ENCODE measurements at places on chromosomes 6 and 20.

GRCh38 chr20:7571101-7571500 is 369.2 kb downstream of the HAO1 start:
- no peak for DNase-seq

DNA sequence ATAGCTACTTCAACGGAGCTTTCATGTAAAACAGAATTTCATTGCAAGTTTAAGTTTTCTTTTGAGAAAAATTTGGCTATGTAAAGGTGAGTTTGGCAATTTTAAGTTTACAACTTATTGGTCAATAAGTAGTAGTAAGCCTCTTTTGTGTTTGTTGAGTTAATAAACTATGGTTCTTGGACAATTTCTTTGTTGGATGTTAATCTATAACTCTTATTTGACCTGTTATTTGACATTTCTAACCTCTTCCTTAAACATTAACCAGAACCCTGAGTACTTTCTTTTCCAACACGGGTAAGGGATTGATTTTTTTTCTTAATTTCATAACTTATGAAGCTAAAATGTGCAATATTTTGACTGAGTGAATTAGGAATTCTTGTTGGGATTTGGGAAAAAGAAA is 354.4 kb downstream of the PRKN start:
- DNase-seq, result no peak

DNA sequence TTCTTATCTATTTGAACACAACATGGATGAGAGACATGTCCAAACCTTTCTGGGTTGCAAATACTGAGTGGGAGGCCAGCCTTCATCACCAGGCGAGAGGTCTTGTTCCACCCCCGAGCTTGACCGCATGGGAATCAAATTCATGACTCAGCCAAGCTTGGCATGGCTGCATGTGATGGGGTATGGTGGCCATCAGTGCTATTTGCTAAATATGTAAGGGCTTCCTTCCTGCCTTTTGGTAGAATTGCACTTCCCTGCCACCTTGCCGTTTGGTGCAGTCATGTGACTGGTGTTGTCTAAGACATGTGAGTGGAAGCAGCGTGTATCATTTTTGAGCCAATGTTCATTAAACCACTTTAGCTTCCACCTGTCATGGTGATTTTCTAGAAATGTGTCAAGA is 508.9 kb upstream of the SULF2 start:
- DNase-seq, result no peak

- DNase-seq, result no peak
Measured at GRCh38 chr20:57473246-57474048, 51.5 kb downstream of the CTCFL start.

DNA sequence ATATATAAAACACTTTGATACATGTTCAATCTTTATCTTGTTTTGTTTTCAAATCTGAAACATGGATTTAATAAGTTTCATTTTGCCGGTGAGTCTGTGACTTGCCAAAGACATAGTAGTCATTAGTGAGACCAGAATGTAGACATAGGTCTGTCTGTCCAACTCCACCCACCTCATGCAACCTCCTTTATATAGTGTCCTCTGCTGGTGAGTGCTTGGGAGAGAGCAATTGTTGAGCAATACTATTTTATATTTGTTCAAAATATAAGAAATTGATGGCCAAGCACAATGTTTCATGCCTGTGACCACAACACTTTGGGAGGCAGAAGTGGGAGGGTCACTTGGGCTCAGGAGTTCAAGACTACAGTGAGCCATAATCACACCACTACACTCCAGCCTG is 10.8 kb upstream of the LY86 start:
- no peak for DNase-seq

- DNase-seq, result no peak
Measured at GRCh38 chr6:150603176-150603575, 3.5 kb downstream of the PLEKHG1 start.

DNA sequence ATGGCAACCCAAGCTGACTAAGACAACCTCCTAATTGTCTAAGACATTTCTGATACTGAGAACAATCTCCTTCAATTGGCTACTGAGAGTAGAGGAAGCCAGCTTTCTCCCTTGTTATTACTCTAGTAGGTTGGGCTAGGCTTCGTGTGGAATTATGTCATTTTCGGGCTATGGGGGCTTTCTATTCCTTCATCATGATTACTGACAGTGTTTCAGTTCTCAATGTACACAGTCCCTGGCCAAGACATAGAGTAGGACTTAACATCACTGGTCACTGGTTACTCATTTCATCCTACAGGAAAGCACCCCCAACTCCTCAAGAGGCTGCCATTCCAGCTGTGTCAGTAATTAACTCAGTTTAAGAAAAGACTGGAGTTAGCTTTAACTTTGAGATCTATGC is 100.0 kb downstream of the KIF6 start:
- no peak for DNase-seq

DNA sequence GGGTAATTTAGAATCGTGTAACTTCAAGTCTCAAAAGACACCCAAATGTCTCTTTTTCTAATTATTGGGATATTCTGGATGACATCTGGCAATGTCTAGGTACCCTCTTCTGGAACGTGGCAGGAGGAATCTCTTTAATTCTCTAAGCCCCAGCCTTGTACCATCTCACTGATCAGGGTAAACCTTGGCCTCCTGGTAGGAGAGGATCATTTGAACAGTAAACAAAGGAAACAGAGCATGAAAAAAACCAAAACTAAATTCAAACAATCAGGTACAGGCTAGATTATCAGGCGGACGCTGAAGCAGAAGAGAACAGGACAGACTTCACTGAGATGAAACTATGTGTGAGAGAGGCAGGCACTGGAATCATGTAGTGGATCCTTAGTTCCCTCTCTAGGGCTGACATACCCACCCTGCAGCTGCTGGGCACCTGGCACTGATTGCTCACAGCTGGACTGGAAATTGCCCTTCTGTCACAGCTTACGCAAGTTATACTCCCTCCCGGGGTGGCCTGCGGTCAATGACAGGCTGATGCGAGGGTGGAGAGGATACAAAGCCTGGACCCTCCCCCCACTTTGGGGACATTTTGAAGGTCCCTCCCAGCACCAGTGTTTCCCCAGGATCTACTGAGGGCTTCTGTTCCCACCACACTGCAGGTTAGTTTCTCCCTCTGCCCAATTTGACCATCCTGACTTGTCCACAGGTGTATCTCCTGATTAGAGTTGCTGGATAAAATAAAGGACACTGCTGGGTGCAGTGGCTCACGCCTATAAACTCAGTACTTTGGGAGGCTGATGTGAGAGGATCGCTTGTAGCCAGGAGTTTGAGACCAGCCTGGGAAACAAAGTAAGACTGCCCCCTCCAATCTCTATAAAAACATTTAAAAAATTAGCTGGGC is 20.6 kb upstream of the ZBTB24 start:
- no peak for DNase-seq

- DNase-seq, result no peak
Measured at GRCh38 chr6:75499640-75500039, 6.0 kb upstream of the FILIP1 start.

GRCh38 chr6:37554480-37554819 is 54.8 kb upstream of the CCDC167 start:
- DNase-seq, result no peak

DNA sequence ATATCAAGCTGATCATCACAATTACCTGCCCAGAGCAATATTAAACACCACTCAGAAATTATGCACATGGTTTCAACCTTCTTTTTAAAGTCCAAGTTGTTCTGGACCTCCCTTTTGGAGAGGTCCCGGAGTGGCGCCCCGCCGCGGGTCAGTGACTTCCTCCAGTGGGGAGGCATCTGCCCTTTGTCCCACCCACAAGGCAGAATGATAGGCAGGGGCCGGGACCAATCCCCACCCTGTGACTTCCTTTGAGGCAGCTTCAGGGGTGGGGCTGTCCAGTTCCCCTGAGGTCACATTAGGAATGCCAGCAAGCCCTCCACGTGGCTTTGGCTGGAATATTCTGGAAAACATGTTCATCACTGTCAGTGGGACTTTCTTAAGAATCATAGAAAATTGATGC is 207.0 kb downstream of the ANKRD60 start:
- DNase-seq, result peak; percentile 66

DNA sequence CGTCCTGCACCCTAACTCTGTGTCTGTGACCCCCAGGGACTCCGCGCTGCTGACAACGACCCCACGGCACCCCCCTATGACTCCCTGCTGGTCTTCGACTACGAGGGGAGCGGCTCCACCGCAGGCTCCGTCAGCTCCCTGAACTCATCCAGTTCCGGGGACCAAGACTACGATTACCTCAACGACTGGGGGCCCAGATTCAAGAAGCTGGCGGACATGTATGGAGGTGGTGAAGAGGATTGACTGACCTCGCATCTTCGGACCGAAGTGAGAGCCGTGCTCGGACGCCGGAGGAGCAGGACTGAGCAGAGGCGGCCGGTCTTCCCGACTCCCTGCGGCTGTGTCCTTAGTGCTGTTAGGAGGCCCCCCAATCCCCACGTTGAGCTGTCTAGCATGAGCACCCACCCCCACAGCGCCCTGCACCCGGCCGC is 129.0 kb downstream of the TAF4 start:
- no peak for DNase-seq

DNA sequence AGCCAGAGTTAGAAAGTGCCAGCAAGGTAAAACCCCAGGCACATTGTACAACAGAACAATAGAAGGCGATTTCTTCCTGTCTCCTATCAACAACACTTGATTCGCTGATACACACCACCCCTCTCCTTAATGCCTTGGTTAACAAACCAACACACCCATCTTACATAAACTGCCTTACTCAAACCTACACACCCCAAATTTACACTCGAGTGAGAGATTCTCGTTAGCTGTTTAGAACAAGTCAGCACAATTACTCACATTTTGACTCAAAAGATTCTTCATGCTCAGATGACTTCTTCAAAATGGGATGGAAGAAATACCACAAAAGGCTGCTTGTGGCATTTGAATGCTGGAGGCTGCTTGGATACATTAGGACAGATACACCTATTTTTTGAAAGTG is 80.0 kb upstream of the FOXQ1 start:
- DNase-seq, result no peak

- DNase-seq, result no peak
Measured at GRCh38 chr6:36335465-36336207, 1.1 kb downstream of the BNIP5 start.

DNA sequence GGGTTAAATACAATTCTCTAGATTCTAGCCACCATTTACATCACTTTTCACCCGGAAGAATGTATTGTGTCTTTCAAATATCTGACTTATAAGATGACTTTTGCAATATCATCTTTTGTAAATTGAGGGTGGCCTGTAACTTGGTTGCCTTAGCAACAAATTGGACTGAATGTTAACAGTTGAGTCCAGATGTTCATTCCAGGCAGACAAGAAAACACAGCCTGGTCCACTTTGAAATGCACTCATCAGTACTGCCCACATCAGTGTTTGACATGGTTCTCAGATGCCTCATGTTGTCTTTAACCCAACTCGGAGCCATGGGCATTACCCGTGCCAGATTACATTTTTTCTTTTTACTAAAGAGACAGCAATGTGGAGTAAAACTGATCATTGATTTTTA is 781.6 kb upstream of the CHD6 start:
- DNase-seq, result no peak

- no peak for DNase-seq
Measured at GRCh38 chr6:52303178-52303577, 18.6 kb upstream of the MCM3 start.

DNA sequence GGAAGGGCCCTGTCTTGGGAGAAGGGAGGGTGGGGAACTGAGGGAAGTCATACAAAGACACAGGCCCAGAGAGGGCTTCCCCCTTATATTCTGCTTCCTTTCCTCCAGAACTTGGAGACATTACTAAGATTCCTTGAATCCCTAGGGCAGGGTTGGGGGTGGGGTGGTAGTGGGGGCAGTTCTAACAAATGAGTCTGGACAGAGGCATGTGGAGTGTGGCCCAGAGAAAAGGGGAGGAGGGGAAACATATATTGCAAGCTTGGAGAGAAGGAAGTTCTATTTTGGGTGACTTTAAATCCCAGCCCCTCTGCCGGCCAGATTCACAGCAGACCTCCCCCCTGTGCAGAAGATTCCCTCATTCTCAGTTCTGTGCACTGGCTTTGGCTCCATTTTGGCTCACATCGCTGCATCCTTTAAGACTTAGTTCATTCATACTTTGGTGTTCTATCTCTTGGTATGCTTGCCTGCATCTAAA is 43.7 kb downstream of the DAAM2 start:
- no peak for DNase-seq

GRCh38 chr6:113857556-113858479 is 673 bp downstream of the MARCKS start:
- DNase-seq, result peak; percentile 44

DNA sequence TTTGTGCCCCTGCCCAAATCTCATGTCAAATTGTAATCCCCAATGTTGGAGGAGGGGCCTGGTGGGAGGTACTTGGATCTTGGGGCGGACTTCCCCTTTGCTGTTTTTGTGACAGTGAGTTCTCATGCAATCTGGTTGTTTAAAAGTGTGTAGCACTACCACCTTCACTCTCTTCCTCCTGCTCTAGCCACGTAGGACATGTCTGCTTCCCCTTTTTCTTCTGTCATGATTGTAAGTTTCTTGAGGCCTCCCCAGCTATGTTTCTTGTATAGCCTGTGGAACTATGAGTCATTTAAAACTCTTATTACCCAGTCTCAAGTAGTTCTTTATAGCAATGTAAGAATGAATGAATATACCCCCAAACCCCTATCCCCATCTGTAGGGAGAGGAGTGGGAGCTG is 1013.7 kb upstream of the MAP3K7 start:
- DNase-seq, result no peak

GRCh38 chr6:143060806-143061596 is at the start of gene AIG1:
Gene AIG1, plus strand, starts transcription at chr6:143060889. Its CDS starts 37 bp downstream, at chr6:143060926.
- DNase-seq, result no peak

- DNase-seq, result no peak
Measured at GRCh38 chr20:56870271-56870670, 241.2 kb downstream of the TFAP2C start.

GRCh38 chr6:21953831-21954801 is 342.7 kb downstream of the PRL start:
- DNase-seq, result no peak

DNA sequence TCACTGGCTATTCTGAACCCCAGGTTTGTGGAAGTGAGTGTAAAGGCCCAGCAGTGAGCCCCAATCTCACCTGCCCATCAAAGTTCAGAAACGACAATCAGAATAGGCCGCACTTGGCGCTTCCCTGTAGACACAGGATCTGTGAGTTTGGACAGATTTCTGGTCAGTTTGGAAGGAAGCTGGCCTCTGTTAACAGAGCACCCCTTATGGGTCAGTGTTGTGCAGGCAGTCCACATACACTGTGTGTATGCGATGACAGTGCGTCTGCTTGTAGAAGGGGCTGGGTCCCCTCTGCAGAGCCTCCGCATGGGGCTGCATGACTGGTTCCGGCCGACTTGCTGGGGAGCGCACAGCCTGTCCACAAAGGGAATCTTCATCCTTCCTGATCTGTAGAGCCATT is 3.4 kb upstream of the MPC1 start:
- DNase-seq, result no peak

- DNase-seq, result no peak
Measured at GRCh38 chr6:17032590-17032987, 69.3 kb upstream of the STMND1 start.

GRCh38 chr6:109261811-109262210 is 120.5 kb downstream of the CD164 start:
- DNase-seq, result no peak

GRCh38 chr20:41811456-41811855 is 193.3 kb upstream of the CHD6 start:
- DNase-seq, result no peak

- DNase-seq, result no peak
Measured at GRCh38 chr6:96823743-96824142, 13.5 kb downstream of the GPR63 start.
